ENCODE measurements at places on chromosomes 3 and 15.

GRCh38 chr3:50194903-50195500 lies 3.6 kb downstream of the GNAT1 start:
- DNase-seq, result peak; percentile 23

- DNase-seq, result no peak
These were observed 67.8 kb downstream of the AAGAB start for GRCh38 chr15:67186688-67187087.

- DNase-seq, result no peak
These were observed 19.0 kb downstream of the ADAMTS9 start for GRCh38 chr3:64668582-64669510.

DNA sequence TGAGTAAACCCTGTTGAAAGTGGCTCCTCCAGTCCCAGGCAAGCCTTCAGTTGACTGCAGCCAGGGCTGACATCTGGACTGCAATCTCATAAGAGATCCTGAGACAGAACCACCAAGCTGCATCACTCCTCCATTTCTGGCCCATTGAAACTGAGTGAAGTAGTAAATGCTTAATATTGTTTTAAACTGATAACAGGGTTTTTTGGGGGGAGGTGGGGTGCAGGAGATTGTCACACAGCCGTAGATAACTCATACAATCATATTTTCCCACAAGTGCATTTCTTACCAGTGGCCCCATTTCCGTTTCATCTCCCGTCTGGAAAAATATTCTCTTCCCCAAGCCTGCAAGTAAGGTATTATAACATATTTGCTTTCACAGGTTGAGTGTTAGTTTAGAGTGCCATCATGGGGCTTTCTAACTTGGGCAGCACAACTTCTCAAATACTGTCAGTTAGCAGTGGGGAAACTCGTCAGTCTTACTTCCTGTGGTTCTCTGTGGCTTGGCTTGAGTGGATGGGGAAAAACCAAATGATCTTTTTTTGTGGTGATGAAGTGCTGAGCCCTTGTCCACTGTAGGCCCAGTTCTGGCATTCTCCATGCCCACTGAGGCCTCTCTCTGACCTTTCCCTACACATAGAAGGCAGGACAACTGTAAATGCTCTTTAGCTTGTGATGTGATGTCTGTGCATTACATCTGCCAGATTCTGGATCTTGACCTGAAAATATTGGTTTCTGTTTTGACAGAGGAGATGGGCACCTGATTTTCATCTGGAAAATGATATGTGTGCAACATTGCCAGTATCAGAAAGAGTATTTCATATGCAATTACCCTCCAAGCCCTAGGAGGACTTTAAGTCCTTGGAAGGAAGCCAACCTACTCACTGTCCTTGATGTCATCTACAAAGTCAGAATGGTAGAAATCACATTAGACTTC lies 90.1 kb upstream of the BHLHE40 start:
- DNase-seq, result peak; percentile 29

GRCh38 chr3:112056451-112056929 lies 22.0 kb downstream of the TMPRSS7 start:
- DNase-seq, result no peak

DNA sequence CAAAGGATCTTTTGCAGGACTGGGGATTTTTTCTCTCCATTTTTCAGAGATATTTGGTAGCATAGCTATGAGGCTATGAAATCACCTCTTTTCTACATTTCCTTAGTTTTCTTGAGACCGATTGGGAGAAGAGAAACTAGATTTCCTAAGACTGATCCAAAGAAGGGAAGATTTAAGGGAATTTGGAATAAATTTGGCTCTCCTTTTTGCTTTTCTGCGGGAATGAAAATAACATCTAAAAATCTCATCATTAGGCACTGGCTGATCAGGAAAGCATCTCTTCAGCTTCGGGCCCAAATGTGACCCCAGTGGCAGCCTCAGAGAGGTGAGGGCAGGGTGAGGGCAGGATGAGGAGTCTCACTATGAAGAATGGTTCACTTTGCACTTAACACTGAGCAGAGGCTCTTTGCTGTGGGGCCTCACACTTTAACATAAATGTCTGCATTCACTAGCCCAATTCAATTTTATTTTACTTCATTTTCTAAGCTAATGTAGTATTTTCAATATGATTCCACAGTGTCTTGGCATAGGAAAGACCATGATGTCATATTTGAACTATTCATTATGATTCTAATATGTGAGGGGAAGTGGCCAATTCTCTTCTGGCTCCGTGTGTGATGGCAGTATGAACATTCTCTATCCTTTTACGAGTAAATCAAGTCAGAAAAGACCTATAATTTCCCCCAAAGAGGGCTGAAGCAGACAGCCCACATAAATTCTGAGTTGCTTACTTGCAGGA lies 193.2 kb downstream of the MEX3B start:
- no peak for DNase-seq

DNA sequence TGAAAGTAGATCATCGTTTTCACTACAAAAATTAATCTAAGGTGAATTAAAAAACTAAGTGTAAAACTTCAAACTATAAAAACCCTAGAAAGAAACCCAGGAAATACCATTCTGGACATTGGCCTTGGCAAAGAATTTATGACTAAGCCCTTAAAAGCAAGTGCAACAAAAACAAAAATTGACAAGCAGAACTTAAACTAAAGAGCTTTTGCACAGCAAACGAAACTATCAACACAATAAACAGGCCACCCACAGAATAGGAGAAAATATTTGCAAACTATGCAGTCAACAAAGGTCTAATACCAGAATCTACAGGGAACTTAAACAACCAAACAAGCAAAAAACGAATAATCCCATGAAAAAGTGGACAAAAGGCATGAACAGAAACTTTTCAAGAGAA lies 302.0 kb downstream of the CHST2 start:
- DNase-seq, result no peak

DNA sequence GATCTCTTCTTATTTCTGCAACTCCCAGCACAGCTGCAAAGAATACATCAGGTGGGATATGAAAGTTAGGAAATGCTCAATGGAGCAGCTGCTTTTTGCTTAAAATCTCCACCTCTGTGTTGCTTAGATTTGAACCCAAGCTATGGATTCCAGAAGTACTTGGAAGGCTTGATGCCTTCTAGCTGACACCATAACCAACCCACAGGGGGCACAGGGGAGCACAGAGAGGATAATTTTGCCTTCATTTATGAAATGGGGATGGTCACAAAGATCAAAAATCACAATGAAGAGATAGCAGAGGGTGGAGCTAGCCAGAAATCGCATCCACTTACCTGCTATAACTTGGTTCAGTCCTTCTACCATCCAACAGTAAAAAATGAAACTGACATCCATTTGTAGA lies 75.7 kb downstream of the DUT start:
- DNase-seq, result no peak

GRCh38 chr3:153670577-153670976 lies 450.6 kb upstream of the ARHGEF26 start:
- no peak for DNase-seq

GRCh38 chr15:87736891-87737389 lies 519.6 kb downstream of the NTRK3 start:
- no peak for DNase-seq

DNA sequence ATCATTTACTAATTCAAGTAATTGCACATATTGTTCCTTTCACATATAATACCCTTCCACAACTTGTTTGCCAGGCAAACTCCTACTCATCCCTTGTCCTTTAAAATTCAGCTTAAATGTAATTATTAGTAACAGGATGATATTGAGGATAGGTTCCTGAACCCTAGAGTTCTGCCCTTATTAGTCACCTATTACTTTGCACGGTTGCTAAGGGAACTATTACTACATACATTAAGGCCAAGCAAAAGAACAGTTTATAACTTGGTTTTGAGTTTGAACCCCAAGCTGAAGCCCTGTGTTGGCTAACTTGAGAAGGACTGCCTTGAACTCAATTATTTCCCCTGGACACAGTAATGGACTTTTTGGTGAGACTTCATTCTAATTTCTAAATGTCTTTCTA lies 529.7 kb downstream of the IGSF11 start:
- no peak for DNase-seq

DNA sequence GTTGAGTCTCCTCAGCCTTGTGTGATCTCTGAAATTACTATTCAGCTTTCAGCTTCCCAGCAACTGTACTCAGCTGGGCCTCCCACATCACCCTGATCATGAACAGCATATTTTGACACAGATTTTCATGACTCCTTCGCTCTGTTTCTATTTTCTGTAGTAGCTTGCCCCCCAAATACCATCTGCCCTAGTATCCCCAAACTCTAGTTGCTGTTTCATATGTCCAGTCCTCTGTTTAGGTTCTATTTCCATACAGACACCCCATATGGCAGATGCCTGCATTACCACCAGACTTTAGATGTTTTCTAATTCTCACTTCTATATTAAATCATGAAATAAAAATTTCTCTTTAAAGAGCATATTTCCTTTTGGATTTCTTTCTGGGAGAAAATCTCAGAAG lies 217.2 kb upstream of the ARPP21 start:
- DNase-seq, result no peak

GRCh38 chr3:52046186-52046901 lies 10.0 kb downstream of the DUSP7 start:
- DNase-seq, result no peak

DNA sequence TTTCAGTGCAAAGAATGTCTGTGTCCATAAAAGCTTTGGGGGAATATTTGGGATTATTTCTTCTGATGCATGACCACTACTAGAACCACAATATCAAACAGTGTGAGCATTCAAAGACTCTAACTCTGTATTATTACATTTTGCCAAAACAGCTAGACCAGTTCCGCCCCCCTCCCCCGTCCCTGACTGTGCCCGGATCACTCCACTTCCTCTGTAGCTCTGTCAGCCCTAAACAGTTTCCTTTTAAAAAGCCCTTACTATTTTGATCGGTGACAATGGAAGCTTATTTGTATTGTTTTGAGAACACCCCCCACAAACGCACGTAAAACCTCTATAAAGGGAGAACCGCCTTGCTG lies 36.6 kb upstream of the EPHB3 start:
- DNase-seq, result no peak

- DNase-seq, result no peak
These were observed 62.6 kb downstream of the AKAP13 start for GRCh38 chr15:85443046-85443445.

DNA sequence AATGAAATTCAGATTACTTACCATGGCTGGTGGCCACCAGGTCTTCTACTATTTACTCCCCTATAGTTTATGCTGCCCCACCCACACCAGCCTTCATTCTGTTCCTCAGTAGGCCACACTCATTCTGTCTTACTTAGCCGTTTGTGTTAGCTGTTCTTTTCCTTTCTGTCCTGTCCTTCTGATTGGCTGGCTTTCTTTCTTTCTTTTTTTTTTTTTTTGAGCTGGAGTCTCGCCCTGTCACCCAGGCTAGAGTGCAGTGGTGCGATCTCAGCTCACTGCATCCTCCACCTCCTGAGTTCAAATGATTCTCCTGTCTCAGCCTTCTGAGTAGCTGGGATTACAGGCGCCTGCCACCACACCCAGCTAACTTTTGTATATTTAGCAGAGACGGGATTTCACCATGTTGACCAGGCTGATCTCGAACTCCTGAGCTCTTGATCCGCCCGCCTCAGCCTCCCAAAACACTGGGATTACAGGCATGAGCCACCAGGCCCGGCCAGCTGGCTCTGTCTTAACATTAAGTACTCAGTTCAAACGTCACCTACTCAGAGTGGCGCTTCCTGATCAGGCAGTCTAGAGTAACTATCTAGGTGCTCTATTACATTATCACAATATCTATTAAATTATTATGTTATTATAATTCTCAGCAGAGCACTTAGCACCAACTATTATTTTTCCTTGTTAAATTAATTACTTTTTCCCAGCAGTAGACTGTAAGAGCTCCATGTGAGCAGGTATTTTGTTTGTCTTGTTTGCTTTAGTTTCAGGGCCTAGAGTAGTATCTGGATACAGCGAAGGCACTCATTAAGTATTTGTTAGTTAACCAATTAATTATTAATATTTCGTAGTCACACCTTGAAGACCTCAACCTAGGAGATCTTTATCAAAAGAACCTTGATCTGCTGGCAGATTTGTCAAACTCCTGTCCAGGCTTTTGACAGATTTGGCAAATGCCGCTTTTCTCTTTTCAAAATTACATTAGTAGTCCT lies 6.4 kb downstream of the CMSS1 start:
- no peak for DNase-seq

DNA sequence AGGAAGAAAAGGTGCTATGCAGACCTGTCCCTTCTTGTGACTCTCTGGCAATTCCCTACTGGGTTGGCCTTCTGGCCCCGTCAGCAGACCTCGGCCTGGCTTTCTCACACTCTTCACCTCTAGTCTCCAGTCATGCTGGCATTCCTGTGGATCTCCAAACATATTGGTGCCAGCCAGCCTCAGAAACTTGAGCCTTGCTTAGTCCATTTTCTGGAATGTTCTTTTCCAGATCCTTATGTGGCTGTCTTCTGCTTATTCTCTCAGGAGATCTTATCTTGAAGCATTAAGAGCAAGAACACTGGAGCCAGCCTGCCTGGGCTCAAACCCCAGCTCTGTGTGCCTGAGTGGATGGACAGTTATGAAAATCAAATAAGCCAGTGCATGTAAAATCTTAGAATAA lies 88.2 kb upstream of the NTRK3 start:
- no peak for DNase-seq

- DNase-seq, result no peak
These were observed 19.4 kb upstream of the SERPINI2 start for GRCh38 chr3:167493244-167493643.

DNA sequence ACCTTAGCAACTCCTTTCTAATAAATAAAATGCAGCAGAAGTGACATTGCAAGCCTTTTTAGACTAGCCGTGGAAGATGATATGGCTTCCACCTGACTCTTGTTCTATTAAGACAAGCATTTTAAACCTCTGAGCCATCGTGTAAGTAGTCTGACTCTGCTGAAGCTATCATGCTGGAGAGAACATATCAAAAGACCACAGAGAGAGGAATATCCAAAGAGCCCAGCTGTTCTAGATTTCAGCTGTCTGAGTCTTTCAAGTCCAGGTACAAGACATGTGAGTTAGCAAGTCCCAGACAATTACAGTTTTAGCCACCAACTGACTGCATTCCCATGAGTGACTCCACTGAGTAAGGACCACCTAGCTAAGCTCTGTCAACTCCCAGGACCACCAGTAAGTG lies 517.0 kb upstream of the NAALADL2 start:
- no peak for DNase-seq

- peak; percentile 29 for DNase-seq
These were observed 15.6 kb upstream of the MAGEF1 start for GRCh38 chr3:184727357-184728009.

DNA sequence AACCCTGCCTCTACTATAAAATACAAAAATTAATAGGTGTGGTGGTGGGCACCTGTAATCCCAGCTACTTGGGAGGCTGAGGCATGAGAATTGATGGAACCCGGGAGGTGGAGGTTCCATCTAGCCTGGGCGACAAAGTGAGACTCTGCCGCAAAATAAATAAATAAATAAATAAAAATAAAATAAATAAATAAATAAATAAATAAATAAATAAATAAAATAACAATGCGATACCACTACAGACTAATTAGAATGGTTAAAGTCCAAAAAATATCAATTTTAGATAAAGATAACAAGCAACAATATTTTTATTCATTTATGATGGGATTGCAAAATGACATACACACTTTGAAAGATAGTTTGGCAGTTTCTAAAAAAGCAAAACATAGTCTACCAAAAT lies 1131.5 kb downstream of the SI start:
- DNase-seq, result no peak

Measured in effector memory CD8-positive, alpha-beta T cell (primary cell).